ENCODE measurements at places on chromosomes 13 and 19. TPM values are rescaled to one million over a fixed set of nuclear protein-coding genes. Genes with fewer than 3 reads are reported as not detected.

DNA sequence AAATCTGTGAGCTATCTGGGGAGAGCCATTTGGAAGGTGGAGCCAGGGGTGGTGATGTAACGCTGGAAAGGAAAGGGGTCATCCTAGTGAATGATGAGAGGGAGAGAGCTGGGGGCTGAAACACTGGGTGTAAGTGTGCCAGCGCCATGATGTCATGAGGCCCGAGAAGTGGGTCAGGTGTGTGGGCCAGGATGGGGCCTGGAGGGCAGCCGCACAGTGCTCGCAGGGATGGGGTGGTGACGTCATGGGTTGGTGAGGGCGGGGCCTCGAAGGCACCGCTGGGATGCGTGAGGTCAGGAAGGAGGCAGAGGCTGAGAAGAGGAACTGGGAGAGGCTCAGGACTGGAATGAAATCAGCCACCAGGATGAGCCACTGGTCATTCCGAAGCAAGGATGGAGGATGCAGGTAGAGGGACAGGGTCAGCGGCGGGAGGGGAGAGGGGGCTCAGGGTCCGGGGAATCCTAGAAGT, 4.4 kb downstream of the CCDC61 start:
- DNase-seq: peak; percentile 67

DNA sequence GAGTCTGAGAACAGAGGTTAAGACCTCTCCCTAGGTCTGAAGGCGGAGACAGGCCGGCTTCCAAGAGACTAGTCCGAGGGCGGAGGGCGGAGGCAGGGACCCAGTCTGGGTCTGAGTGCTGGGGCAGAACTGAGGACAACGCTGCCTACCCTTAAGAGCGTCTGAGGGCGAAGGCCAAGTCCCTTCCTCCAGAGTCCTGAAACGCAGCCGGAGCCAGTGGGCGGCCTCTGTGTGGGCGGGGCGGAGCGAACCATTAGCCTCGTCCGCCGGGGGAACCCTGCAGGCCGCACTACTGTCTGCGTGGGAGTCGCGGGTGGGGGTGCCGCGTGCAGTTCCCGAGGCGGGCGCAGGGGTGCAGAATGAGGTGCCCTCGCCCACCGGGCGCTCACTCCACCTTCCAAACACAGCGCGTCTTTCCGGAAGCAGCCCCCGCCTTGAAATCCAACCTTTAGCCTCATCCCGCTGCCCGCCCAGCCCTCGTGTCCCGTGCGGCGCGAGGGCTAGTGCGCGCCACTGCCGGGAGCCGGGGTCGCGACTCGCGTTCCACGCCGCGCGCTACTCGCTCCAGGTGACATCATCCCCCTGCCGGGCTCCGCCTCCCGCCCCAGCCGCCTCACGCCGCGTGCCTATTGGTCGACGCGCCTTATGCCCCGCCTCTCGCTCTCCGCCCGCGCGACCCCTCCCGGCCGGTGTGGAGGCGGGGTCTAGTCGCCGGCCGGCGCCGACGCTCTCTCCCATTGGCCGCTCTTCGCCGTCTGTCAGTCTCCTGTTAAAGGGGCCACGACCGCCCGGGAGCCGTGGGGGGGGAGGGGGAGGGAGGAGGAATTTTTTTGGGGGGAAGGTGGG, at the start of gene C19orf73:
TSS of gene C19orf73 (minus strand) at position 579 of the 846 bp plus-strand sequence. CDS start at position 458, 121 bp downstream.
- peak; percentile 99 for DNase-seq

The LYL1 gene
- total RNA-seq: 2.4 TPM

DNA sequence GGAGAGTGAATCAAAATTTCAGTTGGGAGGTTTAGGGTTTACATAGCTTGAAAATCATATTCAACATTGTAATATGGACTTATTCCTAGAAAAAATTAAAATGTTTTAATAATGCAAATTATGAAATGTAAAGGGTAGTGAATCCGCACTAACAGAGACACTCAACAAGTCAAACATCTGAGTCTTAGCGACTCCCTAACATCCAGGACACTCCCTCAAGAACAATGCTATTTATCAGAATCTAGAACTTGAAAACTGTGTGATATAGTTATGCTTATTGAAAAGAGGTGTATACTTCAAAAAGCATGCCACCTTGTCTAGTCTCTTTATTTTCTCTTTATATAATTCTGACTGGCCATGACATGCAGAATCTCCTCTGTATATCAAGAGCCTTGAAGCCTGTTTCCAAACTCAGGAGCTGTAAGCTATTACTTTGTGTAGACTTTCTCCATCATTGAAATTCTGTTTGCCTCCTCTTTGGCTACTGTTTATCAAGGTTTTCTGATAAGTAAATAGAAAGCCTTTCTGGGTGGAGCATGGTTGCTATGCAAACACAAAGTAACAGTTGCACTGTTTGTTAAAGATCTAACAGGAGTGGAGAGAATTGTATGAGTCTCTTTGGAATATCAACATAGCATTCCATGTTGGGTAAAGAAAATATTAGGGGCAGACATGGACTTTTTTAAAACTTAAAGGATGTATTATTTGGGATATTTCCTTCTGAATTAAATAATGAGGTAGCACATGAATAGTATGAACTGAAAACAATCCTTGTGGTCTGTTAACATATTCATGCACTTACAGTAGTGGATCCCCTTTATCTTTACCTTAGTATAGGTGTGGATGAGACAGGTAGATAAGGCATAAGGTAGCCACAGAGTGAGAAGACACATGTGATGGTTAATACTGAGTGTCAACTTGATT, 56.4 kb upstream of the MBNL2 start:
- no peak for DNase-seq

DNA sequence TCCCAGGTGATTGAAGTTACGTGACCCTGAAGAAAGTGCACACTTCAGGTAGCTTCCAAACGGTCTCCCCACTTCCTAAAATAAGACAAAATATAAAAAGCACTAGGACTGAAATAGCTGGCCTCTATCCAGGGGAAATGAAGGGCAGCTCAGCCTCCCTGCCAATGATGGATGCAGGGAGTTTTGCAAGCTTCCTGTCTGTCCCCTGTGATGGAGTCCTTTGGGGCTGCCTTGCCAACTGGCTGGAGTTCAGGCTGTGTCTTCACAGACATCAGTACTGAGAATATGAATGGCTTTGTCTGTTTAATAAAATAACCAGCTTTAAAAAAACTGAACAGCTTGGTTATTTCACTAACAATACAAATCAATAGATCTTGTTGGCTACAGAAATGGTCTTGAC, 101.4 kb upstream of the GPR12 start:
- no peak for DNase-seq

DNA sequence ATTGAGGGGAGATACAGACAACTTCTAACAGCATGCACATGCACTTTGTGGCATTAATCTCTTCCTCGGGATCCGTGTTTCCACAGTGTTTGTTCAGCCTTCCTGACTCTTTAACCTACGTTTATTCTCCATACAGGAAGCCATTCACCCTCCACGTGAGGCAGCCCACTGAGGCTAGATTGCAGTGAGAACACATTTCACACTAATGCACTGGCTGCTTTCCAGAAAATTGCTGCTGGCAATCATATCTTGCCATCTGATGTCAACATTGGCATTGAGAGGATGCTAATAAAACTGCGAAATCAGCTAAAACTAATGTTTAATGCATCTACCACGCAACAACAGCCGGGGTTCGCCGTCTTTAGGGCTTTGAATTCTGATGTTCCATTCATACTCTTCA, 30.0 kb downstream of the DCLK1 start:
- no peak for DNase-seq

- peak; percentile 84 for DNase-seq
Observed at GRCh38 chr19:16328824-16329482, 4.3 kb downstream of the KLF2 start.

- DNase-seq: no peak
Observed at GRCh38 chr19:38209671-38210457, 14.2 kb downstream of the DPF1 start.

GRCh38 chr19:18464646-18465045, 26.7 kb upstream of the ISYNA1 start:
- no peak for DNase-seq

The DACT3 gene
- 3.2 TPM for total RNA-seq

- no peak for DNase-seq
Observed at GRCh38 chr13:107376341-107377125, 808.6 kb upstream of the ARGLU1 start.

The CPAMD8 gene
- total RNA-seq: 0.33 TPM

The OVOL3 gene
- total RNA-seq: not detected

The RPL28 gene
- total RNA-seq: 1,992 TPM

DNA sequence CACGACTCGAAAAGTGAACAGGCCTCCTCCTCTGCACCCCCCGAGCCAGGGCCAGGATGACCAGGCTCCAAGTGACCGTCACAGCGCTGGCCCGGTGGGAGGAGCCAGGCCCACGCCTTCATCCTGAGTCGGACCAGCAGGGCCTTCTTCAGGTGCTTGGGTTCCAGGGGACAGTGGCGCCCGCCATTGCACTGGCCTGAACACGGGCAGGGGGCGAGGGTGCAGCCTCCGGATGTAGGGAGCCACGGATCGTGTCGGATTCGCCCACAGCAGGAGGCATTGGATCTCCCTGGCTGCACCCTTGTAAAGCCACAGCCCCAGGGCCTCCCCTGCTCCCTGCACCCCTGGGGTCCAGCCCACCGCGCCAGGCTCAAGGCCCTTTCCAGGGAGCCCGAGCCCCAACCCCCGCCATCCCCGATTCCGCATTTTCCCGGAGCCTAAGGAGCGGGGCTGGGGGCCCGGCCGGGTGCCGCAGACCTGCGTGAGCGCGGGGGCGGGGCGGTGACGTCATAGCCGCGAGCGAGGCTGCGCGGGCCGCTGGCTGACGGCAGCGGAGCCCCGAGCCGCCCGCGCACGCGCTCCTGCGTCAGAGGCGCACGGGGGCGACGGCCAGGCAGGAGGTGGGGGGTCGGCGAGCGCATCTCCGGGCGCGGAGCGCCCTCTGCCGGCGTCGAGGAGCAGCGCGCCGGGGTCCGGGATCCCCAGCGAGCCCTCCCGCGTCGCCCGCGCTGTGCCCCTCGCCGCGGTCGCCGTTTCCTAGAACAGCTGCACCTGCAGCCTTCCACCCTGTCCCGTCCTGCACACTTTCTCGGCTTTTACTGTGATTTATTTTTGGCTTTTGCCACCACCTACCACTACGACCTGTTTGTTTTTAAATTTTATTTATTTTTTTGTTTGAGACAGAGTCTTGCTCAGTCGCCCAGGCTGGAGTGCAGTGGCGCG, 1.5 kb upstream of the ATP5F1D start:
- peak; percentile 98 for DNase-seq

DNA sequence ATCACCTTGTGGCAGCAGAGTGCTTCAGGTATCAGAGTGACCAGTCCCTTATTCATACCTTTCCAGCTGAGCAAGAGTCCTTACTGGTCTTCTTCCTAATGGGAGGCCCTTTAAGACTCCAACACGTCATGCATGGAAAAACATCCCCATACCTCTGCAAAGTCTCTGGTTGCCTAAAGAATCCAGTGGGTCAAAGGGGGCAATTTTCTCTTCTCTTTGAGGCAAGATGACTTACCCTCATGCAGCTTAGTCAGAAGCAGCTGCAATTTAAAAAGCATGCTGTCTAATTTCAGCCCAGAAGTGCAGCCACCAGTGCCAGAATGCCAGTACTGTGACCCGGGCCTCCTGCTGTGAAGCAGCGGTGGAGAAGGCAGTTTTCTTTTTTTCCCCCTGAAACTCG, 18.7 kb downstream of the PPP5C start:
- no peak for DNase-seq

The ZNF283 gene
- 5.7 TPM for total RNA-seq

The SCAF1 gene
- total RNA-seq: 75.0 TPM

DNA sequence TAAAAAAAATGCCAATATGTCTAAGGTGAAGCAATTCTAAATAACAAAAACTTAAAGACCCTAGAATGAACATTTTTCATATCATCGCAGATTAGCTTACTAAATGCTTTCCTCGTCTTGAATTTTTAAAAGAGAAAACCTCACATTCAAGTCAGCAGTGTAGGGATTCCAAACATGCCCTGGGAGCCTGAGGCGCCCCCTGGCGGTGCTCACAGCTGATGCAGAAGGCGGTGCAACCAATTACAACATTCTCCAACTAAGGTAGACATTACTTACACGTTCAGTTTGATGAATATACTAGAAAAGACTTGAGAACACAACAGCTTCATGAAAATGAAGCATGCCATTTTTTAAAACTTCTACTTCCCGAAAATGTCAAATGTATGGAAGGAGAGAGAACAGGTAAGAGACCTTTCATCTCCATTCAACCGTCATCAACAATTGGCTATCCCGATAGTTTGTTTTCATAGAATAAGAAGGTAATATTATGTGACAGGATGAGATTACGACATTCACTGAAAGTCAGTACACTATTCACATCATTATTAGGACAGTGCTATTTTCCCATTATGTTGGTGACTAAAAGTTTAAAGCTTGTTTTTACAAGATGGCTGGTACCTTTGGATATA, 304.4 kb downstream of the DCLK1 start:
- DNase-seq: no peak

GRCh38 chr19:10776900-10777650, 58.9 kb downstream of the TMED1 start:
- no peak for DNase-seq

DNA sequence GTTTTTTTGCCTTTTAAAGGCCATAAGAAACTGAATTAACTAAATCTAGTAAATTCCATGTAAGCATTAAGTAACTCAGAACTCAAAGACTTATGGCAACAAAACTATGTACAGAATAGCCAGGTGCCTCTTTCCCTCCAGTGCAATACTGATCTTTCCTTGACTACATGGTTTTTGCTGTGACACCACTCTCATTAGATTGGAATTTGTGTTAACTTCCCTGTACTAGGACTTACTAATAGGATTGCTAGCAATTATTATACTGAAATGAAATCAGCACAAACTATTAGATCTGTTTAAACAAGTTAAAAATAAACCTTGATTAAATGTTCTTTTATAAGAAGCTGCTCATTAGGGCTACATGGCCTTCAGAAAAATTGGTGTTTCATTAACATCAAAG, 96.3 kb downstream of the DACH1 start:
- no peak for DNase-seq

Data from activated CD4-positive, alpha-beta T cell treated with anti-CD3 and anti-CD28 coated beads, Interleukin-2, amount 10 ng/mL, durations not matched to agents 24 days and 14 days (primary cell).